BJ (cell line): ENCODE measurements at places on chromosomes 7 and 10.
A peak's percentile ranks its signal among the peaks of the same experiment; 100 is the strongest.

GRCh38 chr10:78894841-78895195 is 173.9 kb upstream of the ZMIZ1 start:
- DNase-seq: no peak

DNA sequence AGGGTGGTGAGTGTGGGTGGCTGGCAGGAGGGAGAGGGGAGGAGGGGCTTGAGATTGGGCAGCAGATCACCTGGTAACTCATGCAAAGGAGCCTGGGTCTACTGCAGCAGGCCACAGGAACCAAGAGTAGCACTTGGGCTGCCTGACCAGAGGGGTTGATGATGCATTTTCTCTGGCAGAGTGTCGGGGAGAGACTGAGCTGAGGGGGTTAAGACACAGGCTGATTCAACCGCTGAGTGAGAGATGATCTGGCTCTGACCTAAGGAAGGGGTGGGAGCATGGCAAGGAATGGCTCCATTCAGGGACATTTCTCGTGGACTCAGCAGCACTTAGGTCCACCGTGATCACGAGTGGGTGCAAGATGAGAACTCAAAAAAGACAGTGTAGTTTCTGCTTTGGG is 115.5 kb upstream of the STK17A start:
- DNase-seq: no peak

DNA sequence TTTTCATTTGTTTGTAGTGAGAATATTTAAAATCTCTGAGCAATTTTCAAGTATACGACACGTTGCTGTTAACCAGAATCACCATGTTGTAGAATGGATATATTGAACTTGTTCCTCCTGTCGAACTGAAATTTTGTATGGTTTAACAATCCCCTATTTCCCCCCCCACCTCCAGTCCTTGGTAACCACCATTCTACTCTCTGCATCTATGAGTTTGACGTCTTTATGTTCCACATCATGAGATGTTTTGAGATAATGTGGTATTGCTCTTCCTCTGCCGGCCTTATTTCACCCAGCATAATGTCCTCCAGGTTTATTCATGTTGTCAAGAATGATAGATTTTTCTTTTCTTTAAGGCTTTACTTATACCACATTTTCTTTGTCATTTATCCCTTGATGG is 17.4 kb upstream of the PRKCQ start:
- DNase-seq: no peak

- no peak for DNase-seq
Measured at GRCh38 chr7:195830-196128, 3.4 kb downstream of the FAM20C start.

DNA sequence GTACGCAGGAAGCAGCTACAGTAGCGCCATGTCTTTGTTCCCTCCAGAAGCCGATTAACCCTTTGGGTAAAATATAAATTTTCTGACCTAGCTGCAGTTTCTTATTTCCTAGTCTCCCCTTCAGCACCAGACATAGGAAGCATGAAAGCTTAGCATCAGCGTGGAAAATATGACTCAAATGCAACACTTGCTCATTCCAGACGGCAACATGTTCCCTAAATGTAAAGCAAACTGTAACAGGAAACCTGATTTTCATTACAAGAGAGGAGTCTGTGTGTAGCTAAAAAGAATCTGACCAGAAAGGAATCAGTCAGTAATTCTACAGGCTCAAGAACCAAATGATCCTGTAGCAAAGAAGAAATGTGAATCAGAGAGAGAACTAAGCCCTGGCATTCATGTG is 219.2 kb downstream of the C7orf25 start:
- DNase-seq: no peak

- no peak for DNase-seq
Measured at GRCh38 chr10:28859791-28860190, 182.5 kb downstream of the BAMBI start.

DNA sequence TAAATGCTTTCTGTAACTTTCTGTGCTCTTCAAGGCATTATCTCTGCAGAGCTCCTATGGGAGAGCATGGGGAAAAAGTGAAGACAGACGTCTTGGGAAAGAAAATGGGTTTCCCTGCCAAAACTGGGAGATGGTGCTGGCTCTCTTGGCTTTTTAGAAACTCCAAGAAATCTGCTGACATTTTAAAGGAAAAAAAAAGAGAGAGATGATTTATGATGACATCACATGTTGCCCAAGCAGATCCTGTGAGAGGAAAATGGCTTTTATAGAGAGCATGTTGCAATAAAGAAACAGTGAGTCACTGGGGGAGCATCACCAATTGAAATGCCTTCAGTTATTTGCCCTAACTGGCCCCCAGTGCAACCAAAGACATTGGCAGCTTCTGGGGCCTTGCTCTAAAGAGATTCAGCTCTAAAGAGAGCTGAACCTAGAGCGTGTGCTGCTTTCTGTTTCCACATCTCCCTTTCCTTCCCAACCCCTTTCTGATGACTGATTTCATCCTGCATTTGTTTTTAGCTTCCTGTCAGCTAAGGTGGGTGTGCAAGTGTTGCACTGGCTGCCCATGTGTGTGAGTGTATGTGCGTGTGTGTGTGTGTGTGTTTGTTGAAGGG is 37.7 kb downstream of the LRMDA start:
- peak; percentile 86 for DNase-seq

DNA sequence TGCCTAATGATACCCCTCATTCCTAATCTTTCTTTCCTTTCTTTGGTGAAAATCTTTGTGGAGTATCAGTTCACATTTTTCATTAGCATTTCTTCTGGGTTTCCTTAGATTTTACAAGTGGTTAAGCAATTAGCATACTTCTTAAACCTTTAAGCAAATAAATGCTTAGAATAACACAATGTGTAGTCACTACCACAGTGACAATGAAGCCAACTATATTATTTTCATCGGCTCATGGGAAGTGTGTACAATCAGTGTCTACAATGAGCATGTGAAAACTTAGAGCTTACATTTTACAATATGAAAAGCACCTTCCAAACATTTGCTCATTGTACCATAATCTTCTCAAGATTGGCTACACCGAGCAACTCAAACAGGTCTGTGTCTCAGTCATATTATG is 176.2 kb upstream of the PLXNA4 start:
- DNase-seq: no peak

DNA sequence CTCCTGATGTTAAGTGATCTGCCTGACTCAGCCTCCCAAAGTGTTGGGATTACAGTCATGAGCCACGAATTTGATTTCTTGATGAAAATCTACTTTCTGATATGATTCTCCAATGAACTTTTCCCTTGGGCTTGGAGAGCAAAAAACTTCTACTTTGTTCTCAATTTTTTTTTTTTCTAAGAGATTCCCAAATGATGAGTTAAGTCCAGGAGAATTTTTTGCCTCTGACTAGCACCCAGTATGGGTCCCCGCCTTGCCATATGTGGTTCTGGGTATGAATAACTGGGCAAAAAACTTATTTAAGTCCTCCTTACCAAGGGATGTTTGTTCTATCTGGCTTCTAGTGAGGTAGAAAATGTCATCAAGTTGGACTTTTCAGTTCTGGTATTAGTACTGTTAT is 147.9 kb upstream of the LYZL1 start:
- peak; percentile 81 for DNase-seq

DNA sequence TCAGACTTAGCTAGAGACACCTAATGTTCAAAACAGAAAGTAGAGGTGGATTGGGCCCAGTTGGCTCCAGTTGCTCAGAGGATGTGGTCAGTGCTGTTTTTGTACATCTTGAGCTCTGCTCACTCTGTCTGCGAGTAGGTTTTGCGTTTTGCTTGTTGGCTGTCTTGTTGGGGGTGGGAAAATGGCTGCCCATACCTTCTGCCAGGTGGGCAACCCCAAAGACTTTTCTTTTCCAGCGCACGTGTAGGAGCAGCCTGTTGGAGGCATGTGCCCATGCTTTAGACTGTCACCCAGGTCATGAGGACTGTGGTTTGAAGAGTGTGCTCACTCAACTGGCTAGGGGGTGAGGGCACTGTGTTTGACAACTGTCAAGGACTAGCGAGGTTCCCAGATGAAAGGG is 73.9 kb downstream of the KAT6B start:
- DNase-seq: no peak

DNA sequence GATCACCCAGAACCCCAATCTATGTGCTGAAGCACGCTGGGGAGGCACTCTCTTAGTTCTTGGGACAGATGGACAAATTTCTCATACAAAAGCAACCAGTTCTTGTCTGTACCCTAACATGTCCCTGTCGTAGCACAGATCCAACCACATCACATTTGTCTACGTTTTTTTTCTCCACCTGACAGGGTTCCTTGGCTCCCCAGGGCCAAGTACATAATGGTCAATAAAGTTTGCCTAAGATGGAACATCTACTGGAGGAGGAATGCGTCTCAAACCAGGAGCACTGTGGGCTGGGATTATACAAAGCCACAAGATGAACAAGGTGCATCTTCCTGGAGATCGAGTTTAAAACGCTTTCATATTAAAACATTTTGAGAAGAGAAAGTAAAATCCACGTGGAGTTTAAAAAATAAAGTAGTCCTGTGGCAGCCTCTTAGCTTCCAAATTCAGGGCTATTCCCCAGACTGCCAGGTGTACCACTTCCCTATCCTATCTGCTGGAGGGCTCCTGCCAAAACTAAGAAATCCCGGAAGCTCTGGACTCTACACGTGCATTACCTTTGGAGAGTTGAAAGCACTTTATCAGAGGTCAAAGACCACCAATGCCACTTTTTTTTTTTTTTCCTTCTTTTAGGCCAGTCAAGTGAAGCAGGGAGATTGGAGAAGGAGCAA is 1.4 kb downstream of the TMEM243 start:
- DNase-seq: no peak
